Activated naive CD8-positive, alpha-beta T cell treated with anti-CD3 and anti-CD28 coated beads, Interleukin-2, amount 50 U/mL, for 24 hours (primary cell): ENCODE measurements at places on chromosomes 1 and 21.

- no peak overlapping the region for H3K4me3 ChIP-seq
- DNase-seq, result no peak
- H3K27ac ChIP-seq, result no peak overlapping the region
- peaks cover 56% of the 10 kb centered on the region for H3K36me3 ChIP-seq
- no peaks in the 10 kb centered on the region for H3K27me3 ChIP-seq
Observed at GRCh38 chr1:236888903-236889302, 93.8 kb downstream of the MTR start.

DNA sequence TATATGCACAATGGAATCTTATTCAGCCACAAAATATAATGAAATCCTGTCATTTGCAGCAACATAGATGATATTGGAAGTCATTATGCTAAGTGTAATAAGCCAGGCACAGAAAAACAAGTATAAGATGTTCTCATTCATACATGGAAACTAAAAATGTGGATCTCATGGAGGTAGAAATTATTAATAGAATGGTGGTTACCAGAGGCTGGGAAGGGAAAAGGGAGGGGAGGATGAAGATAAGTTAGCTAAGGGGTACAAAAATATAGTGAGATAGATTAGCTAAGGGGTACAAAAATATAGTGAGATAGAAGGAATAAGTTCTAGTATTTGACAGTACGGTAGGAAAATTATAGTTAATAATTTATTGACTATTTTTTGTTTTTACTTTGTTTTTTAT lies 27.9 kb downstream of the LIN9 start:
- no peak for DNase-seq
- peaks cover 13% of the 10 kb centered on the region for H3K36me3 ChIP-seq
- H3K27me3 ChIP-seq, result no peaks in the 10 kb centered on the region
- no peak overlapping the region for H3K4me3 ChIP-seq

DNA sequence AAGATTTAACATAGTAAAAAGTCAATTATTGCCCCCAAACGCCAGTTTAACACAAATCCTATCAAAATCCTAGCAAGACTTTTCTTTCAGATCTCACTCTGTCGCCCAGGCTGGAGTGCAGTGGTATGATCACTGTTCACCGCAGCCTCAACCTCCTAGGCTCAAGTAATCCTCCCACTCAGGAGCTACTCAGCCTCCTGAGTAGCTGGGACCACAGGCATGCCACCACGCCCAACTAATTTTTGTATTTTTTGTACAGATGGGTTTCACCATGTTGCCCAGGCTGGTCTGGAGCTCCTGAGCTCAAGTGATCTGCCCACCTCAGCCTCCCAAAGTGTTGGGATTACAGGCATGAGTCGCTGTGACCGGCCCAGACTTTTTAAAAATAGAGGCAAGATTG lies 4.8 kb downstream of the SNIP1 start:
- H3K4me1 ChIP-seq, result peaks cover 39% of the 10 kb centered on the region
- no peak for DNase-seq
- no peak overlapping the region for H3K4me3 ChIP-seq
- H3K27me3 ChIP-seq, result no peaks in the 10 kb centered on the region
- H3K27ac ChIP-seq, result peak overlapping the region; percentile 73

DNA sequence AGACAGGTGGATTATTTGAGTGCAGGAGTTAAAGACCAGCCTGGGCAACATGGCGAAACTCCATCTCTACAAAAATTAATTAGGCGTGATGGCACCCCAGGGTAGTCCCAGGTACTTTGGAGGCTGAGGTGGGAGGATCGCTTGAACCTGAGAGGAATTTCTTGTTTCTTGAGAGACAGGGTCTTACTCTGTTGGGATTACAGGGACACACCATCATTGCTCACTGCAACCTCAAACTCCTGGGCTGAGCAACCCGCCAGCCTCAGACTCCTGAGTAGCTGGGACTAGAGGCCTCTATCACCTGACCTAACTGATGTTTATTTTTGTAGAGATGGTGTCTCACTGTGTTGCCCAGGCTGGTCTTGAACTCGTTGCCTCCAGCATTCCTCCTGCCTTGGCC lies 24.8 kb downstream of the DHX9 start:
- DNase-seq, result no peak
- H3K27ac ChIP-seq, result peak overlapping the region; percentile 39
- H3K27me3 ChIP-seq, result no peaks in the 10 kb centered on the region
- peaks cover 84% of the 10 kb centered on the region for H3K36me3 ChIP-seq

DNA sequence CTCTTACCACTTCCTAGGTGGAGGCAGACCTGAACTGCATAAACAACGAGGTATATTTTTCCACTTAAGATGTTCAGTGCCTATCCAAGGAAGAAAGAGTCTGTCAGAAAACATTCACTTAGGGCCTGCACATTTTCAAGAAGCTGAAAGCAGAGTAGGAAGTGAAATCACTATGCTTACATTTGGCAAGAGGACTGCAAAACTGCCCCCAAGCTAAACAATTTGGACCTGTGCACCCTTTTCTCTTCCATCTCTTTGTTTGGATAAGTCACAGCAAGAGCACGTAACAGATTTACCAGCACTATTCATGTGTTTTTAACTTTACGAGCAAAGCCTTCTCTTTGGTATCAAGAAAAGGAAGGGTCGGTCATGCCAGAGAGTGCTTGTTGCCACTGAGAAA lies 13.2 kb upstream of the BEND5 start:
- peaks cover 10% of the 10 kb centered on the region for H3K27me3 ChIP-seq
- H3K4me3 ChIP-seq, result no peak overlapping the region
- DNase-seq, result no peak
- H3K4me1 ChIP-seq, result peaks cover 61% of the 10 kb centered on the region
- peak overlapping the region; percentile 84 for H3K27ac ChIP-seq

DNA sequence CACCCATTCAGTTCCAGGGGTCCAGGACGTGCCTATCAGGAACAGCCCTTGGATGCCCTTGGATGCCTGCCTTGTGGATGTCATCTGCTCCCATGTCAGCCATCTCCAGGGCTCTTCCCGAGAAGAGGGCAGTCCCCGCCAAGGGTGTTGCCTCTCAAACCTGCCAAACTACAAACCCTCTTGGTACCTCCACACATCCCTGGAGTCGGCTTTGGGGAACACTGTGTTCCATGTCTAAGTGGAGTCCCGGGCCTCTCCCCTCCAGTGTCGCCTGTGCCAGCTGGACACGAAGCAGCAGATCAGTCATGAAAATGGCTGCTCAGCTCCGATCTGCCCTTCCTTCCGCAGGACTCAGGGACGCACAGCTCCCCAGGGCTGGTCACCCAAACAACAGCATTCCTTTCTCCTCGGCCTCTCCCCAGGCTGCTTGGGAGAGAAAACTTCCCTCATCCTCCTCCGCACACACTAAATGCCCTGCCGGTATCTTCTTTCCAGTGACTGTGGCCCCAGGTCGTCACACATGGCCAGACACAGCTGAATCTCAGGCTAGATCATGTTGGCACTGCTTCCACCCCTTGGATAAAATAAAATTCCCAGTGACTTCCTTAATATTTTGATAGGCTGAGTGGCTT lies 53.4 kb downstream of the GALNT2 start:
- no peak overlapping the region for H3K27ac ChIP-seq
- H3K36me3 ChIP-seq, result peaks cover 40% of the 10 kb centered on the region
- H3K4me3 ChIP-seq, result no peak overlapping the region
- H3K27me3 ChIP-seq, result no peaks in the 10 kb centered on the region
- H3K4me1 ChIP-seq, result peaks cover 71% of the 10 kb centered on the region

DNA sequence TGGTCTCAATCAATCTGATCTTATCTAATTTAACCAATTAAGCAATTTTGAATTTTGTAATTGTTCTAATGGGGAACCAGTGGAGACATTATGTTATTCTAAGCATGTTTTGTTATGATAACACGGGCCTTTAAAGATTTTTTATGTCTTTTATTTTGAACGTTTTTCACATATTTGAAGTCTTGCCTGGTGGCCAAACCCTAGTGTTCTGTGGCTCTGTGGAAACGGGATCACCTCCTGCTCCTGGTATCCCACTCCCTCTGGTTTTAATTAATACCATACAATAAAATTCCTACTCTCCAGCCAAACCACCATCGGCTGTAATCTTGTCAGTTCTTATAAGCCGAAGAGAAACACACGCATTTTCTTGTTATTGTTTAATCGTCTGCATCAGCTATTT lies 22.9 kb upstream of the LMO4 start:
- H3K27ac ChIP-seq, result no peak overlapping the region
- no peak overlapping the region for H3K4me3 ChIP-seq
- peaks cover 5% of the 10 kb centered on the region for H3K27me3 ChIP-seq
- H3K4me1 ChIP-seq, result no peaks in the 10 kb centered on the region
- DNase-seq, result no peak

GRCh38 chr1:238552271-238552670 lies 661.5 kb upstream of the ZP4 start:
- H3K27ac ChIP-seq, result no peak overlapping the region
- DNase-seq, result no peak
- no peak overlapping the region for H3K4me3 ChIP-seq
- H3K27me3 ChIP-seq, result no peaks in the 10 kb centered on the region
- H3K4me1 ChIP-seq, result no peaks in the 10 kb centered on the region
- H3K36me3 ChIP-seq, result no peaks in the 10 kb centered on the region

GRCh38 chr1:32335790-32336590 lies at the start of gene MARCKSL1:
Gene MARCKSL1 (minus strand): TSS chr1:32336233. CDS start chr1:32336033, 200 bp downstream.
- peak within 1 kb of the TSS; percentile 84 for H3K4me3 ChIP-seq
- H3K27me3 ChIP-seq, result no peaks in the 10 kb centered on the region
- peak; percentile 86 for DNase-seq

- no peaks in the 10 kb centered on the region for H3K27me3 ChIP-seq
- peaks cover 5% of the 10 kb centered on the region for H3K36me3 ChIP-seq
- H3K4me1 ChIP-seq, result peaks cover 24% of the 10 kb centered on the region
- peak; percentile 56 for DNase-seq
Observed at GRCh38 chr1:27403065-27403726, 10.8 kb downstream of the GPR3 start.

- H3K4me1 ChIP-seq, result peaks cover 49% of the 10 kb centered on the region
- no peak overlapping the region for H3K27ac ChIP-seq
- H3K4me3 ChIP-seq, result no peak overlapping the region
- H3K36me3 ChIP-seq, result no peaks in the 10 kb centered on the region
- no peaks in the 10 kb centered on the region for H3K27me3 ChIP-seq
- no peak for DNase-seq
Observed at GRCh38 chr1:32349211-32349708, 13.0 kb downstream of the FAM229A start.

DNA sequence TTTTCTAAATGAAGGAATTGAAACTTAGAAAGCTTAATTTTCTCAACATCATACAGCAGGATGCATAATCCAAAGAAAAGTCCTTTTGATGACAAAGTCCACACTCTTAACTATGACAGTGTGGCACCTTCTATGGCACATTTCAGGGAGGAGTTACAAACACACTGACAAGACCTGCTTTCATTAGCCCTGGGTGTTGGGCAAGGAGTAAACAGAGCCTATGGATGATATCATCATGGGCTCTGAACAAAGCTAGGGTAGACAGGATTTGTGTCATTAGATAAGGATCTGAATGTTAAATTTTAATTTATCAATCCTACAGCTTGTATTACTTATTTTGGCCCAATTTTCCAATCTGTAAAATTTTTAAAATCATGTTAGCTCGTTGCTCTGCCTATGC lies 62.6 kb upstream of the DENND1B start:
- H3K4me3 ChIP-seq, result no peak overlapping the region
- no peaks in the 10 kb centered on the region for H3K36me3 ChIP-seq
- no peak overlapping the region for H3K27ac ChIP-seq
- H3K4me1 ChIP-seq, result peaks cover 2% of the 10 kb centered on the region
- H3K27me3 ChIP-seq, result no peaks in the 10 kb centered on the region
- DNase-seq, result no peak

DNA sequence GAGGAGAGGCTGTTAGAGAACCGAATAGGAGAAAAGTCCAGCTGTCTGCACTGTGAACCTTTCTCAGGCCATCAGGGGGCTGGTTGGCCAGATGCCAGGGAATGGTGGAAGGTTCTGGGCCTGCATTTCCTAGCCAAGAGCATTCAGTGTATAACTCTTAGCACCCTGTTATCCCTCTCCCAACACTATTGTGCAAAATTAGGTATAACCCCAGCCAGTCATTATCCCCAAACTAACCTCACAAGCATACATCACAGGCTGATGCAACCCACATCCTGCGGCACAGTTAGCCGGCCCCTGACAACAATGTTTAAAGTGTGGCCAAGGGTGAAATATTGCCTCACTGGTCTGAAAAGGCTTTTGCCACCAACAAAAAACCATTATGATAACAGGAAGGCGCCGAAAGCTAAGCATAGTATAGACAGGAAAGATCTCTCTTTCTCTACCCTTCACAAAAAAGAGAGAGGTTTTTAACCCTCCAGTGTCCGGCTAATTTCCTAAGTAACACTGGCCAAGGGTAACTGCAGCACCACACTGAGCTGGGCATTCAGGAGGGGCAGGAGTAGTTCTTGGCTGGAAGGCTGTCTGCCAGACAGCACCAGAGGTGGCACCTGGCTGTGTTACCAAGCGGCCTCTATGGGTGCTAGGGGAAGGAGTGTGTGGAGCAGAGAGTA lies 77.3 kb upstream of the BCAR3 start:
- DNase-seq, result peak; percentile 24
- peaks cover 19% of the 10 kb centered on the region for H3K4me1 ChIP-seq
- H3K27ac ChIP-seq, result peak overlapping the region; percentile 40
- H3K4me3 ChIP-seq, result no peak overlapping the region
- H3K27me3 ChIP-seq, result no peaks in the 10 kb centered on the region

DNA sequence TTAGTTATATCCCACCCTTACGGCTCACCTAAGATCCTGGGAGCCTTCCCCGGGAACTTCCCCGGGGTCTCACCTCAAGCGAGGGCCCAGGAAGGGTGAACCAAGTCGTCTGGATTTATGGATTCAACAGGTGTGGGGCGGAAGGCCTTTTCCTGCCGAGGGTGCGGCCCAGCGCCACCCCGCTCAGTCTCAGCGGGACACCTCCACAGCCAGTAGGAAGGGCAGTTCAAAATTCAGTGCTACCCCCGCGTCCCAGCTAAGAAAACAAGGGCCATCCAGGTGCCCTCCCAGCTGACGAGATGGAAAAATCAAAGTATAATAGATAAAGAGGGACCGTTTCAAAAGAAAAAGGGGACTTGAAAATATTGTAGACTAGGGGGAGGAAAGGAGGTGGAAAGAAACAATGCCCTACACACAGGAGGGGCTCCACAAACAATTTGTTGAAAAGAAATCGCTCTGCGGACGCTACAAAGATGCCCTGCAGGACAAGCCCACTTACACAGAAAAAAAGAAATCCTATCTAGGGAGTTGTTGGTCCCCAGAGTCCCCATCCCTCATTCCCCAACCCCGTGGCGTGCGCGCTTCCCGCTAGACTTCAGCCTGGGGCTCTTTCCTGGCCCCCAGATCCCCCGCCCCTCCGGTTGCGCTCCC lies 1.3 kb downstream of the SLC2A1 start:
- peaks cover 35% of the 10 kb centered on the region for H3K36me3 ChIP-seq
- peaks cover 9% of the 10 kb centered on the region for H3K27me3 ChIP-seq
- H3K4me1 ChIP-seq, result peaks cover 67% of the 10 kb centered on the region
- H3K27ac ChIP-seq, result peak overlapping the region; percentile 95
- peak overlapping the region; percentile 95 for H3K4me3 ChIP-seq
